ENCODE measurements at places on chromosomes 7 and 10.

DNA sequence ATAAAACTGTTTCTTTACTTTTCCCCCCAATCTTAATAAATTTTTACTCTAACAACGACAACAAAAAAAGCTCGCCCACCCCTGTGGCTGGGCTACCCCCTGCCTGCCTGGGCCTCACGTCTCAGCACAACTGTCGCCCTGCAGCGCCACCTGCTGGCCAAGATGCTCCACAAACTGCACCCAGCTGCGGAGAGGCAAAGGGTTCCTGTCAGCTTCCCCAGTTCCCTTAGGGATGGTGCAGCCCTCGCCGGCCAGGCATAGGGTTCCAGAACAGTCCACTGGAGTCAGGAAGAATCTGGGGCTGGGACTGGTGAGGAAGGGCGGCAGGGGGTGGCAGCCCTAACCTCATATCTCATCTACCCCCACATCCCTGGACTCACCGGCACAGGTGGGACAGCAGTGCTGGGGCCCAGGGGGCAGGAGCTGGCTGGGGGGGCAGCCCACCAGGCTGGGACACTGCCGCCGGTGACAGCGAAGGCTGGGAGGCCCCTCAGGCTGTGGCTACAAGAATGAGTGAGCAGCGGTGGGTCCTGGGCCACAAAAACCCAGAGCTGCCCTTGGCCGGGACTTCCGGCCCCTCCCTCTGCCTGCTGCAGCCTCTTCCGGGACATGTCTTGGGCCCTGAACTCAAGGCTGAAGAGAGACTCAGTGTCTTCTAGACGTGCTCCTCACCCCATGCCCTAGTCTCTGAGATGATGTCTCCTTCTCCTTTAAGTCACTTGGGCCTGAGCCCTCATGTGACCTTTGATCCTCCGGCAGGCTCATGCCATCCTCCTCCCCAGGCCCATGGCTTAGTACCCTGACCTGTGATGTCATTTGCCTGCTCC is 21.2 kb downstream of the ATP6V1F start:
- DNase-seq = no peak

DNA sequence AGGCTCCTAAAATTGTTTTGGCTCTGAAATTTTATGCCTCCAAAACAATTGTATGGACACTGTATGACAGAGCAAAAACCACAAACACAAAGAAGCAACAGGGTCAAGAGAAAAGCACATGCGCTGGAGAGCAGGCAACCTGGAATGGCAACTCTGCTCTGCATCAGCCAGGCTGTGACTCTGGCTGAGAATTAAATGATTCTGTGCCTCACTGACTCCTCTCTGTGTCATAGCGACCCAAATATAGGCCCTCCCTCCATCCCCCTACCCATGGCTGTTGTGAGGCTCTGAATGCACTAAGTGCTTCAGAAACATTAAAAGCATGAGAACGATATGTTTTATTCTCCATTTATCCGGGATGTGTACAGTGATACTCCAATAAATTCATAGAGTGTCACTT is 24.9 kb upstream of the NEBL start:
- DNase-seq = no peak

DNA sequence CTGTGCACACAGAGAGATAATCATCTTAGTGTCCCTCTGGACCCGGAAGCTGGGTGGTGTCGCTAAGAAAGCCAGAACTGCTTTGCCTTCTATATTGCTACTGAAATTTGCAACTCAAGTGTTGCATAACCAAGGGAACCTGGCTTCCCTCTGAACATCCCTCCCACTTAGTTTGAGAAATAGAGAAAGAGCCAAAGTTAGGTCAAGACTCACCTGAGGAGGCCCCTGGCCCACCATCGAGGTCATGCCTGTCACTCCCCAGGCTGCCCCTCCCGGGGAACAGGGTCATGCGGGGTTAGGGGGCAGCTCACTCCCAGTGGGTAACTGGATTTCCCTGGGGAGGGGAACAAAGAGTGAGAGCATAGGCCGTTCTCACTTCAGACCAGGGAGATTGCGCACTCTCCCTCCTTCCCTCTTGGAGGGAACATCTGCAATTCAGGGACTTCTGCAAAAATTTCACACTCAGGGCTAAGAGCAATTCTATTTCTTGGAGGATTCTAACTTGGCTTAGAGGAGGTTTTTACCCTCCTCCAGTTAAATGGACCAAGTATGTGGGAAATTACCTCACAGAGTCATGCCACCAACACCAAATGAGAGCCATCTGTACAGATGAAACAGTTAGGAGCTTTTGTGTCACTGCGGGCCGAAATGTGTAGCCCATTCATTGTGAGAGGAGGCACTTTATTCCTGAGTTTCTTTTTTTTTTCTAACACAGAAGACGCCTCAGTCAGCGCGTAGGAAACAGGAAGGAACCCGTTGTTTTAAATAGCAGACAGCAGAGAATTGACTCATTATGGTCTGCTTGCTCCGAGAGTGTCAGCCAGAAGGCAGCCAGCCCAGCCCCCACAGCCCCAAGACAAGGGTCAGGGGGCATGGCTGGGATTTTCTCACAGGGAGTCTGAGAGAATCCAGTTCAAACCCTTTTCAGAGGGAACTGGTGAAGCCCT is 221.3 kb downstream of the ARHGAP12 start:
- DNase-seq = no peak

GRCh38 chr10:102064503-102064867 is 664 bp upstream of the HPS6 start:
- no peak for DNase-seq

DNA sequence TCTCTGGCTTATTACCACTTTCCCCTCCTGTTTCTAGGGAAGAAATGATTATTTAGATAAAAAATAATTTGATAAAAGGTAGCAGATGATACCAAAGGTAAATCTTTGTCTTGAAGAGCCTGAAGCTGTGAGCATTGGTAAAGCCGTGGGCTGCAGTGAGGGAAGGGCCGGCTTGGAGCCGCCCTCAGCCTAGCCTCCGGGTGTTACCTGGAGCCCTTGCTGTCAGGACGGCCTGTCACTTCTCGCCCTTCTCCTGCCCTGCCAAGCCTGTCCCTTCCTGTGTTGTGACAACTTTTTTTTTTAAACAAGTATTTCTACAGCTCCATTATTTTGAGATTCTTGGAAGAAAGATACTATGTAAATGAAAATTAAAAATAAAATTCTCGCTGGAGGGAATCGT is 7.0 kb downstream of the CUX1 start:
- DNase-seq = no peak

- DNase-seq = no peak
Observed at GRCh38 chr7:150909200-150909995, 57.1 kb downstream of the AOC1 start.

DNA sequence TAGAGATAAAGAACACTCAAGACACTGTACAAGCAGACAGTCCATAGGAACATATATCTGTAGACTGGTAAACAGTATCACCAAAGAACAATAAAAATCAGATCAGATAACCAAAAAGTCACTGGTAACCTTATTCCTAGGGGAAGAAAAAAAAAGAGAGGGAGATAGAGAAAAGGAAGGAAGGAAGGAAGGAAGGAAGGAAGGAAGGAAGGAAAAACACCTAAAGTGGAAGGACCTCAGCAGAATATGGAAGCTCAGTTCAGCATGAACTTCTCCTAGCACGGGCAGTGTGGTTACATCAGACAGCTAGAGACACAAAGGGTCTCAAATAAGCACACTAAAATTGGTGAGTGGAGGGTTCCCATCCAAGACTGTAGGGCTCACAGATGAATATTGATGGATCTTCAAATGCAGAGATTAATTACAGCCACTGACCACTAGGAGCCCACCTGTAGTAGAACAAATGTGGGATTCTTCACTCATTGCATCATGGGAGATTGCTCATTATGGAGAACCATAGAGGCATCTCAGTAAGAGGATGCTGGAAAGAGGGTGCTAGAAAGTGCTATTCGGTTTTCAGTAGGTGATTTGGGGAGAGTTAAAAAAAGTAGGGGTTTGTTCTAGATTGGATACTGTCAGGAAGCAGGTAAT is 293.4 kb upstream of the C7orf33 start:
- DNase-seq = no peak

GRCh38 chr7:69864822-69865221 is 266.5 kb downstream of the AUTS2 start:
- no peak for DNase-seq

- DNase-seq = no peak
Observed at GRCh38 chr7:74672343-74672915, 14.9 kb downstream of the GTF2I start.

DNA sequence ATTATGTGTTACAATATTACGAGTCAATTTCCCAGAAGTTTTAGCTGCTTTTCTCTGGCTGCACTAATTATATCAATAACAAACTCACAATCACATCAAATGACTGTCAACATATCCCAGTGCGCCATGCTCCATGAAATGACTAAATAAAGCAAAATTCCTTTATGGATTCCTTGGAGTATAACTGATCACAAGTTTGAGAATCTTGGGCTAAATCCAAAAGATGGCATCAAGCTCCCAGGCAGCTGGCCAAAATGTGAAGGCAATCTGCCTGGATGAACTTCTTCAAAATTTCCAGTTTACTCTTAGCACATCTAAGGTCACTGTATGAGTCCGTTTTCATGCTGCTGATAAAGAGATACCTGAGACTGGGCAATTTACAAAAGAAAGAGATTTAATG is 210.8 kb downstream of the CCSER2 start:
- DNase-seq = no peak

DNA sequence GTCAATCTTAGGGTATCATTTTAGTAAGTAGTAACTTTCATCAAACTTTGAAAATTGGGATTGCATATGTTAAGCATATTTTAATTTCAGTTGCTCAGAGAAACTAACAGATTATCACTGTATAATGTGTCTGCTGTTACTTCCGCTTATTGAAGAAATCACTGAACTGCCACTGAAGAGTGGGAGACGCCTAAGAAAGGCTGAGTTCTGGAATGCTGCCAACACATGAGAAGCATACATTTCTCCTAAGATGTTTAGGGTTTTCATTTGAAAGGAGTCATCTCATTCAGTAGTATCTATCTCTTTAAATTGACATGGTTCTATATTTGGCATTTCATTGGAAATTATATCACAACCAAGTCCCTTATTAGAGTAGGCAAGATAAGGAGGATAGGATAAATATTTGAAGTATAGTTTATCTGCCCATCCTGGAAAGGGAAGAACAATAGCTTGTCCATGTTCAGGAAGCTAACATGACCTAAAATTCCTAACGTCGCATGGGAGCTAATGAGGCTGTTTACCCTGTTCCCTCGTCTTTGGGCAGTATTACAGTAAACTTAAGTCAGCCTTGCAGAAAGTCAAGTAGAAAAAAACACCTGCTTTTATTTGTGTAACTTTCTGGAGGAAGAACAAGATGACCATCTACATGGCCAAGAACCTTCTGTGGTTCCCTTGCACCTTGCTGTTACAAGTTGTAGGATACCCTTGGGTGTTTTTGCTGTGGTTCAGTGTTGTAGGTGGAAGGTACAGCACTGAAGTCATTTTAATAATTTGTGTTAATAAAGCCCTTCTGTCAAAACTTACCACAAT is 67.3 kb downstream of the NHLRC2 start:
- no peak for DNase-seq

DNA sequence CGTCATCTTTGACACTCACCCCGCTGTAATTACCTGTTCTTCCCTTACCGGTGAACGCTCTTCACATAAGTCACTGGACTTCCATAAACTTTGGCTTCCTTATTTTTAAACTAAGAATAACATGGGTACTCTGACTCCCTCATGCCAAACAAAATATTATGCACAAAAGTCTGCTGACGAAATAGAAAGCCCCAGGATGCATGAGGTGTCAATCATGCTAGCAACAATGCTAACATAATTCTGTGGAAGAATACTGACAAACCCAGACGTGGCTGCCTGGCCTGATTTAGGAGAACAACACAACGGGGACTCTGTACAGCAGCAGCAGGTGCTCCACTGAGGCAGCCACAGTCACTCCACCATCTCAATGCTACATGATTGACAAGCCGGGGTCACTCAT is 137.5 kb downstream of the CCDC71L start:
- no peak for DNase-seq

DNA sequence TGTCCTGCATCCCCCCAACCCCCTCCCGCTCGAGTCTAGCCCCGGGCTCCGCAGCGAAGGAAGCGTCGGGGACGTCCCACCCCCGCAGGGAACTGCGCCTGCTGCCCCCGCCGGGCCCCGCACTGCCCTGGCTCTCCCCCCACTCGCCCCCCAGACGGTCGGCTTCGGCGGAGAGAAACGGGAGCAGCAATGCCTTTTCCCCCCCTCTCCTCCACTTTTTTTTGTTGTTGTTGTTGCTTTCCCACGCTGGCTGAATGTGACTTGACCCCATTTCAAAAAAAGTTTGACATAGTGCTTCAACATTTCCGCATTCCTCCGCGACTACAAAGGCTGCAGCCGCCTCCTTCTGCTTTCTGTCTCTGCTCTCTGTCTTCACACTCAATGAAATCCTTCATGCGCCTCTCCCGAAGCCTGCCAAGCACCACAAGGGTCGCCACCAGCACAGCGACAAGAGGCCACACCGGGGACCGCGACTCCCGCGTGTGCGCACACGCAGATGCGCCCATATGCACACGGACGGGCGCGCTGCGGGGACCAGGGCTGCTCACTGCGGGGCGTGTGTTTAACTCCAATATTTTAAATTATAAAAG is 1.0 kb downstream of the CDK6 start:
- DNase-seq = no peak

GRCh38 chr7:111138586-111138985 is 47.7 kb downstream of the LRRN3 start:
- no peak for DNase-seq

DNA sequence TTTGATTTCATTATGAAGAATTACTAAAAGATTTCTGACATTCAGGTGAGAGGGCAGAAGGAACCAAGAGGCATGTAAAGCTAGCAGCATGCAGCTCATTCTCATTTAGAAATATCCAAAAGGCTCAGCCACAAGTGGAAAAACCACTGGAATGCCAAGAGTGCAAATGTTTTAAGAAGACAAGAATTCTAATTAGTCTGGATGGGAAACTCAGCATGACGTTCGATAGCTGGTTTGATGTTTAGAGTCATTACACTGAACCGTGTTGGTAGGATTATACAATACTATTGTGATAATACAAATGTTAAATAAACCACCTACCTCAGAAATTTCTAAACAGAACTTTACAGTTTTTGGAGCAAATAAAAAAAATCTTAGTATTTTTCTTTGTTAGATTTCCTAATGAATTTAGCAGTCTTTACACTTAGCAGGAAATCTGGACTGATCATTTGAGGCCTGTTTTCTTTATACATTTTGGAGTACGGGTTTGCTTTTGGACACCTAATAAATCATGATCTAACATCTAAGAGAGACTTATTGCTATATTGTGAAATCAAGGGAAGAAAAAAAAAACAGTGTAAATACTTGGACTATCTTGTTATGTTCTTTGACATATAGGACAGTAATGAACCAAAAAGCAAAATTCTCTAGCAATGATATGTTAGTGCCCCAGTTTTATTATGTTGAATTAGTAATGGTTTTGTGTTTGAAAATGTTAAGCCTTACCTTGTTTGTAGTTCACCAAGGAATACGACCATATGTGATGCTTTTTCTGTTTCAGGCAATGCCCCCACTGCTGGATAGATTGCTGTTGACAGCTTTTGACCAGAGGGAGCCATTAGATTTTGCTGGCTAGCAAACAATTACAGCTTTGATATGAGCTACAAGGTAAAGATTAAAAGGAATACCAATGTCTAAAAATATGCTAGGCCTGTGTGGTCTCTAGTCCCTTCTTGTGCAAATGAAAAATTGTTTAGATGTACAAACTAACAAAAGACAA is 354.1 kb upstream of the SEMA3A start:
- no peak for DNase-seq
